ENCODE measurements at places on chromosomes 12 and 14.

GRCh38 chr12:125330645-125331341 is 265.6 kb downstream of the AACS start:
- DNase-seq = peak; percentile 19

GRCh38 chr12:22458298-22458937 is 85.9 kb downstream of the C2CD5 start:
- DNase-seq = no peak

DNA sequence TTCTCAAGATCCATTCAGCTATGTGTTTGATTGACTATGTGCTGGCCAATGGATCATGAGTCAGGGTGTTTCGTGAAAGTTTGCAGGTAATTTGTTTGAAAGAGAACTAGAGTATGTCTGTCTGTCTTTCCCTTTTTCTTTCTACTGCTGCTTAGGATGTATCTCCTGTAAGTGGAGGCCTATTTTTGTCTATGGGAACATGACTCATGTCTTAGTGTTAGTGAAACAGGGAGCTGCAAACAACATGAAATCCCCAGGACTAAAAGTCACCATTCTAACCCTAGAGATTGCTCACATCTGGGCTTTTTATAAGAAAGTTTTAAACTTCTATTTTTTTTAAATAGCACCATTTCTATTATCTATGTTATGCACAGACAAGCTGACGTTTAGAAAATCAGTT is 333.0 kb downstream of the CCER1 start:
- DNase-seq = no peak

DNA sequence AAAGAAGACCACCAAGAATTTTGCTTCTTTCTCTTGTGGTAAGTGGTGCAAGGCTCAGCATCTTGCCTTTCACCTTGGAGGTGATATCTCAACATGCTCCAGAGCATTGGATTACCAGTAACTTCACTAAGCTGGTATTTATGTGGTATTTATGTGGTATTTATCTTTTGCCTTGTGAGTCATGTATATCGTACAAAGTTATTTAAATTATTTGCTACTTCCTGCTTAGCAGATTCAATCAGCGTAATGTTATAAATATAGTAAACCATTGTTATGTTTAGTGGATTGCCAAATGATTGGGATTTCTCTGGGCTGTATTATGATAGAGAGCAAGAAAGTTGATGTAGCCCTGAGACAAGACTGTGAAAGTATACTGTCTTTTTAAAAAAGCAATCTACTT is 366.4 kb downstream of the IPO8 start:
- no peak for DNase-seq

DNA sequence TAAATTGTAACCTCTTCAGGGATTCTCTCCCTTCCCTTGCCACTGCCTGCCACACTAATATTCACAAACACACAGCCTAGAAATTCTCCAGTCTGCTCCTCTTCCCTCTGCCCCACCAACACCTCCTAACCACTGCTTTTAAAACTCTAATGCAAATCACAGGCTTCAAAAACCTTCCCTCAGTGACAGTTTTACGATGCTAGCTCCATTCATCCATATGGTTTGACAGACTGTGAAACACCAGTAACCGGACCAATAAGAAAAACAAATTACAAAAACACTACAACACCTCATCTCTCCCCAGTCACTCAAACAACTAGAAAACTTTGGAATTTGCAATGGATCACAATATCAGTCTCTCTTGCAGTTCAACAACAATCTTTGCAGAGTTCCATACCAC is 5.7 kb downstream of the DPF3 start:
- no peak for DNase-seq

- DNase-seq = no peak
Measured at GRCh38 chr14:31484754-31485153, 3.1 kb downstream of the GPR33 start.

All from right renal cortex interstitium (tissue), 3 donors.